ENCODE measurements at places on chromosomes 1 and 21.

DNA sequence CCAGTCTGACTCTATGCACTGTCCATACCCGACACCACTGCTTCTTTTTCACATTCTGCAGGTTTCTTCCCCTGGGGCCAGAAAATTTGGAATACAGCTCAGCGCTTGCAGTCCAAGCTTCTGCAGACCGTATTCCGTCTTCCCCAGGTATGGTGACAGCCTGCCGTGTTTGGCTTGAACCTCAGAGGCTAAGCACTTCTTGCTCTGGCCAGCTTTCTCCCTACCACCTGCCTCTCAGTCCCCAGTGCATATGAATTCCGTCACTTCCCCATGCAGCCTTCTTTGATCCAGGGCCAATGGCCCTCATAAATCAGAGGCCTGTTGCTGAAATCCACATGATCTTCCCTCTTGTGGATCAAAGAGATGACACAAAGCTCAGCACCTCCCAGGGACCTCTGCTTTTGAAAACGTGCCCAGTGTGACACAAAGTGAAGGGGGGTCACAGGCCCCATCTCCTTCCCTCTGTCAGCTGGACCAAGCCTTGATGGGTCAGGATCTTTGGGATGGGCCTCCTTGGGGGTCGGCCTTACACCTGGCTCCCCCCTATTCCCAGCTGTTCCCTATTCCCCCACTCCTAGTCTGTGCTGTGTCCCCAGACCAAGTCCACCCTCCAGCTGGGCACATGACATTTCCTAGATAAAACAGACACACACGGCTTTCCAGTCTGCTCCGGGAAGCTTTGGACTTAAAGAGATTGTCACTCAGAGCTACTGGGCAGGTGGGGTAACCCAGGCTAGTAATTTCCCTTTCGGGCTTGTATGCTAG, 66.6 kb downstream of the HMGB4 start:
- no peak for DNase-seq

- DNase-seq: no peak
Measured at GRCh38 chr1:99758073-99758511, 8.3 kb downstream of the FRRS1 start.

- no peak for DNase-seq
Measured at GRCh38 chr1:15727866-15728534, 8.1 kb upstream of the SLC25A34 start.

GRCh38 chr1:193538680-193539079, 352.3 kb upstream of the B3GALT2 start:
- DNase-seq: no peak

DNA sequence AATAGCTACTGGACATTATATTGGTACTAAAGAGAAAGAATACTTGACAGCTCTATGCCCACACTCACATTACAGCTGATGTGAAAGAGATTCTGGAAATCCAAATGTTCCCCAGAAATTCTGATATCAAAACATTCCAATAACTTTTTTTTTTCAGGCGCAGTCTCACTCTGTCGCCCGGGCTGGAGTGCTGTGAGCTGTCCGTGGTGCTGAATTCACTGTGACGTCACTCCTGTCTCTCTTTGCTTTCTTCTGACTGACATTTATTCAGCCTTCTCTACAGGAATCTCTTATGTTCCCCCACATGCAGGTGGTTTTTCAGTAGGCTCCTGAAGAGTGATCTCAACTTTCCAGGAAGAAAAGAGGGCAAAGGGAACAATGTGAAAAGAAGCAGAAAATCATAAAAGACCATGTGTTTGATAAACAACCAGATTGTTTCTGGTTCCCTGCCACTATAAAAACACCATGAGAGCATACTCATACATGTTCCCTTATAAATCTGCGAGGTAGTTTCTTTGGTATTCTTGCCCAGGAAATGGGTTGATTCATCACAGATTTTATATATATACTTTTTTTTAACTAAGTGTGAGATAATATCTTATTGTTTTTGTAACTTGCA, 6.2 kb downstream of the S100A7A start:
- DNase-seq: no peak

DNA sequence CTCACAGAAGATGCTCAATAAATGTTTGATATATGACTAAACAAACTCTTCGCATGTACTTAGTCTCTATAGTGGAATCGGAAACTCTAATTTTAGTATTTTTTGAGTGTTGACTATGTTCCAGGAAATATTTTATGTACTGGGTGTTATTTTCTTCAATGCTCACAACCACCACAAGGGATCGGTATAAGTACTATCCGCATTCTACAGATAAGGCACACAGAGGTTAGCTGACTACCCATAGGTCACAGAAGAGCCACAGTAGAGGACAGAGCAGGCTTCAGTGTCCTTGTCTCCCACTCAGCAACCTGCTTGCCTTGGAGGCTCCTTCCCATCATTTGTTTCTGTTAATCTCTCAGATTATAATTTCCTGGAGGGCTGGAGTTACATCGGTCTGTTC, 451.3 kb downstream of the OMA1 start:
- no peak for DNase-seq

DNA sequence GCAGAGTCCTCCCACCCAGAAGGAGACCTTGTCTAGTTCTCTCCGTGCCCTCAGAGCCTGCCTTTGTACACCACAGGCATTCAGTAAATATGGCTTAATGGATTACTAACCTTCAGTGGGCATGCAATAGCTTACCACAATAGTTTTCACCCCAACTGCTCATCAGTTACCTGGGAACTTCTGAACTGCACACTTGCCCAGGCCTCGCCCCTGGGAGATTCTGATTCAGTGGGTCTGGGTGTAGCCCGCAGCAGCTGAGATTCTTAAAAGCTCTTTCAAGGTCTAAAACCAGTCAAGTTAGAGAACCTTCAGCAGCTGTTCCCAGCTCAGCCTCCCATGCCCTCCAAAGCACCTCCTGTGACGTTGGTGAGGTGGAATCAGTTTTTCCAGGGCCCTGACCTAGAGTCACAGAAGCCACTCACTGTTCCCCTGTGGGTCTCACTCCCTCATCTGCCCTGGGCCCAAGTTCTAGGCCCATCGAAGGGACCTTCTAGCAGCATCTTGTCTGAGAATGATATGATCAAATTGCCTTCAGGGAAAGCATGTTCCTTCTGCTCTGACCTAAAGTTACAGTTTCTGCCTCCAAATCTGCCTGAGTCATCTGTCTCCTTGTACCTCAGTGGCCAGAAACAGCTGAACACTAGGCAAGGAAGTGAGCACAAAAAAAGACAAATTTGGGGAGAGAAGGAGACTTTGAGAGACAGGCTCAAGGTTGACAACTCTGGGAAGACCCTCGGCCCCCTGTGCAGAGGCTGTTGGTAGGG, 10.8 kb downstream of the ASAP3 start:
- no peak for DNase-seq

DNA sequence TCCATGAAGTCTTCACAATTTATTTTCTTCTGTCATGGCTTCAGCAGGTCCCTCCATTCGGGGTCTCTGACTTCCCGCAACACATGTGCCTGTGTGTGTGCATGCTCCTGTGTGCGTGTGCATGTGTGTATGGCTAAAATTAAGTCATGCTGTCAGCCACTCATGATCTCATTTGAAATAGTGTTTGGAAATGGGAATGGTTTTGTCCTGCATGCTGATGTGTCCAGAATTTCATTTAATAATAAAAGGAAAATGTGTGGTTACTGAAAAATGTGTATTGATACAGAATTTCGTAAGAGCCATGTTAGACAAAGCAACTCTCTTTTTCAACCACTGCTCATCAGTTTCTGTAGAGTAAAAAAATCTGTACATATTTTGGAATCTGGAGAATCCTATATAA, 123.8 kb upstream of the PRDX6 start:
- no peak for DNase-seq

DNA sequence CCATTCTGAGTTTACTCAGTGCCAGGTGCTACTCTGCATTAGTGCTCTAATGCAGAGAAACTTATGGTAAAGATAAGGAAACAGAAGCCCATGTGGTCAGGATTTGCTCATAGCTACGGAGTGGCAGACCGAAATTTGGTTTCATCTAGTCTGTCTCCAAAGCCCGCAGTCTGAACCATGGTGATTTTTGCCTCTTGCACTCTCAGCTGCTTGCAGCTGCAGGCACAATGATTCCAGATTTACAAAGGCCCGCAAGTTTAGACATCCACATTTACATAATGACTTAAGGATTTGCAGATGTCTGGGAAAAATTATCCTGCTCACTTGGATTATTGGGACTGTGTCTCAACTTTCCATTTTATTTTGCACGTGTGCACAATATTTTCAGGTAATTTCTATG, 161.3 kb upstream of the KCNJ6 start:
- no peak for DNase-seq

DNA sequence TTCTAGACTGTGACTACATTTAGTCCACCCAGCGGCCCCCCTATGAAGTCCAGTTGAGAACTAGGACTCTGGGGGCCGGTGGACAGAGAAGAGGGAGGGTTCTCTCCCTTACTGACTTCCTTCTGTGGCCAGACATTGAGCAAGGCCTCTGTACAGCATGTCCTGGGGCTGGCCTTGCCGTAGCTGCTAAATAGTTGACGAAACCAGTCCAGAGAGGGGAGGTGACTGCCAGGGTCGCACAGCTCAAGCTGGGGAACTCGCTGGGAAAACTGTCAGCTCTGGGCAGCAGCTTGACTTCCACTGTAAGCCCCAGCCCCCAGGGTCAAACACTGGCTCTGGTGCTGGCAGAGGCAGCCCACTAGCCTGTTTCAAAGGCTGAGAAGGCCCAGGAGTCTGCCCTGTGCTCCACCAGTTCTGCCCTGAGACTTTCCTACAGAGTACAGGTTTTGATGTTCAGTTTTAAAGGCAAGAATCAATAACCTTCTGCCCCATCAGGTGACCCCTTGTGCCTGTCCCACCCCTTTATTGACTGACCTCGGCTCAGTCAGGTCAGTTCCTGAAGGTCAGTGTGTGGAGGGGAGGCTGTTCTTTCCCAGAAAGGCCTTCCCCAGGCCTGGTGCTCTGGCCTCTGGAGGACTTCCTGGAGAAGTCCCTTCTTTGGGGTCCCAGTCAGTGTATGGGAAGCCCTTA, 14.1 kb downstream of the PCSK9 start:
- no peak for DNase-seq

GRCh38 chr1:180230416-180230790, 339 bp downstream of the LHX4 start:
- no peak for DNase-seq

DNA sequence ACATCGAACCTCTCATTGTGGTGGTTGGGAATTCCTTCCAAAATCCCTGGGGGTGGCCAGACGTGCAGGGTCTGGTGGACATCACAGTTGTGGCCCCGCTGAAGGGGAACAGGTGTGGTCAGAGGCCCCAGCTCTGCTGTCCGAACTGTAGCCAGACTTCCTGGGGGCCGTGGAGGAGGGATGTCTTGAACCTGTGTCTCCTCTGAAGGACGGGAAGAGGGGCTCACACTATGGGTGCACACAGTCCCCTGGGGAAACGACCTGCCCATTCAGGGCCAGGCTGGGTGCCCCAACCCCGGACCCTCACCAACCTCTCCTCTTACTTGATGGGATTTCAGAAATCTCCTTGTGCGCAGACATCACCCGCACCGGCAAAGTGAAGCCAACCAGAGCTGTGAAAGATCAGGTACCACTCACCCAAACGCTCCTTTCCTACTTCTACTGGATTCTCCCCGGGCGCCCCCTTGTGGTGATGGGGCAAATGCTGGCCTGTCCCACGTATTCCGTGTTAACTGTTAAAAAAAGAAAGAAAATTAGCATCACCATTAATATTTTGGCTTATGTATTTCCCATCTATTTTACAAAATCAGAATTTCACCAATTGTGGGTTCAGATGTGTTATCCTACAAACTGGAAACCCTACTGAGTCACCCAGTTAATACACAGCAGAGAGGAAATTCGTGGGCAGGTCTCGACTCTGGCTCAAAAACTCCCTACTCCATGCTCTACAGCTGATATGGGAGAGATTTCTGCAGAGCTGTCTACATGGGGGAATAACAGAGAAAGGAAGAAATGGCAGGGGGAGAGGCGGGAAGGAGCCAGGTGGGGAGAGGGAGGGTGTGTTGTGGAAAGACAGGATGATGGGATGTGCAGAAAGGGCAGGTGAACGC, 28.1 kb downstream of the PADI4 start:
- peak; percentile 35 for DNase-seq

GRCh38 chr1:47262787-47263413, 30.9 kb upstream of the TAL1 start:
- no peak for DNase-seq

DNA sequence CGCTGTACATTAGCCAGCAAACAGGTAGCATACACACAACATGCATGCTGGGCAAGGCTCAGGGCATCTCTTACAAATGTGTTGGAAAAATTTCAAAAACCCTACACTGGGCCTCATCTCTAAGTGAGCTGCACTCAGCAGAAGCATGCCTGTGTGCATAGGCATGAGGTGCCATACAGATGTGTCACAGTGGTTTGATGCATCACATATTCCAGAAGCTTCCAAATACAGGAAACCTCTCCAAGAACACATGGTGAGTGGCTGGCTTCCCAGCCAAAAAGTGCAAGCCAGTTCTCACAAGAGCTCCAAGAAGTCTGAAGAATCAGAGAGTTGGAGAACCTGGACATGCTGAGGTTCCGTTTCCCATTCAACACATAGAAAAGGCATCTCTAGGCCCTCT, 58.3 kb downstream of the CD46 start:
- DNase-seq: no peak

DNA sequence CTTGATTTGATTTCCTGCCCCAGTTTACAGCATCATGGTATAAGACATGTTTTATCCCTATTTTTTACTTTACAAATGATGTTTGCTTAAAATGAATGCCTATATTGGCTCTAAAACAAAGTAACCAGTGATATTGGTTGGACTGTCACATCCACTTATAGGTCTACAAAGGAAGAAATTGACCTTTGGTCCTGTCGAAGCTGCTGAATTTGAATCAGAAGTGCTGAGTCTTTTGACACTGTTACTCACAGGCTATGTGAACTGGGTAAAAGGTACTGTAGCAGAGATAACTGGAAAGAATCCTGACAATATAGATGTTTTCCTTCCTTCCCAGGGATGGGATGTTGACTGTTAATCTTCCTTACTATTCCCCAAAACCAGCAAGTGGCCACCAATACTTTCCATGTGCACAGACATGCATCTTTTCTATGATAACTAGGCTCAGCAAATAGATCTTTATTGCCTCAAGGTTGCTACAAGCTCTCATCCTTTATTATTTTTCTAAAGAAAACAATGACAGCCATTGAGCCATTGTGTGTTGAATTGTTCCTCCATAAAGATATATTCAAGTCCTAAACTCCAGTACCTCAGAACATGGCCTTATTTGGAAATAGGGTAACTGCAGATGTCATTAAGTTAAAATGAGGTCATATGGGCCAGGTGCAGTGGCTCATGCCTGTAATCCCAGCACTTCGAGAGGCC, 175.9 kb upstream of the NR5A2 start:
- DNase-seq: no peak

DNA sequence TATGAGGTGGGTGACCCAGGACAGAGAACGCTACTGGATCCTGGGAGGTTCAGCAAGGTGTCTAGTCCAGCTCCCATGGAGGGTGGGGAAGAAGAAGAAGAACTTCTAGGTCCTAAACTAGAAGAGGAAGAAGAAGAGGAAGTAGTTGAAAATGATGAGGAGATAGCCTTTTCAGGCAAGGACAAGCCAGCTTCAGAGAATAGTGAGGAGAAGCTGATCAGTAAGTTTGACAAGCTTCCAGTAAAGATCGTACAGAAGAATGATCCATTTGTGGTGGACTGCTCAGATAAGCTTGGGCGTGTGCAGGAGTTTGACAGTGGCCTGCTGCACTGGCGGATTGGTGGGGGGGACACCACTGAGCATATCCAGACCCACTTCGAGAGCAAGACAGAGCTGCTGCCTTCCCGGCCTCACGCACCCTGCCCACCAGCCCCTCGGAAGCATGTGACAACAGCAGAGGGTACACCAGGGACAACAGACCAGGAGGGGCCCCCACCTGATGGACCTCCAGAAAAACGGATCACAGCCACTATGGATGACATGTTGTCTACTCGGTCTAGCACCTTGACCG, 8.6 kb upstream of the PIGV start:
- no peak for DNase-seq

- no peak for DNase-seq
Measured at GRCh38 chr1:43232482-43232881, 37.3 kb upstream of the TMEM125 start.

All from SW 1271 (cell line).